ENCODE measurements at places on chromosomes 16 and 17.

DNA sequence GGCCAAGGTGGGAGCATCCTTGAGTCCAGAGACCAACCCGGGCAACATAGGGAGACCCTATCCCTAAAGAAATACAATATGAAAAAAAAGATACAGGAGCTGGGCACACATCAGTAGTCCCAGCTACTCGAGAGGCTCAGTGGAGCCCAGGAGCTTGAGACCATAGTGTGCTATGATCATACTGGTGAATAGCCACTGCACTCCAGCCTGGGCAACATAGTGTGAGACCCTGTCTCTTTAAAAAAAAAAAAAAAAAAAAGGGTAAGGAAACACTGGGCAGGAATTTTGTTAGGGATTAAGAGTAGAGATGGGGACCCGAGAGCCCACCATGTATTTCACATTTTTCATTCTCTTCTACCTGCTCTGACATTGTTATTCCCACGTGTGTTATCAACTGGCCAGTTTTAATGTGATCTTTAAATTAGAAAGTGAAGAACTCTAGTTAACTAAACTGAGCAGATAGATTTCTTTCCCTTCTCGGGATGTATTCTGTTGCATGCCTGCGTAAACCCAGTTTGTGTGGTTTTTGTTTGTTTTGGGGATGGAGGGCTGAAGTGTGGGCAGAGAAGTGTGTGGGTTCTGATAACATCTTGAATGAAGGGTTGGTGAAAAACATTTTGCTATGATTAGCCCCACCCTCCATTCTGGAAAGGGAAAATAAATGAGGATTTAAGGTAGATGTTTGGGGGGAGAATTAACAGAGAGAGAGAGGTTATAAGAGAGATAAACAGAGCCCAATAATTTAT, 17.2 kb upstream of the SNTB2 start:
- peaks cover 10% of the 10 kb centered on the region for H3K4me1 ChIP-seq
- peaks cover 24% of the 10 kb centered on the region for H3K36me3 ChIP-seq
- DNase-seq: no peak

- no peaks in the 10 kb centered on the region for H3K36me3 ChIP-seq
- H3K27ac ChIP-seq: no peak overlapping the region
- peaks cover 23% of the 10 kb centered on the region for H3K4me1 ChIP-seq
- DNase-seq: no peak
- H3K4me3 ChIP-seq: no peak overlapping the region
Measured at GRCh38 chr17:27246537-27246936, 47.4 kb upstream of the WSB1 start.

GRCh38 chr16:23505671-23506605, 4.4 kb downstream of the GGA2 start:
- H3K36me3 ChIP-seq: peaks cover 13% of the 10 kb centered on the region
- H3K4me3 ChIP-seq: peak overlapping the region; percentile 77
- H3K27me3 ChIP-seq: no peaks in the 10 kb centered on the region
- no peak for DNase-seq
- no peak overlapping the region for H3K27ac ChIP-seq

DNA sequence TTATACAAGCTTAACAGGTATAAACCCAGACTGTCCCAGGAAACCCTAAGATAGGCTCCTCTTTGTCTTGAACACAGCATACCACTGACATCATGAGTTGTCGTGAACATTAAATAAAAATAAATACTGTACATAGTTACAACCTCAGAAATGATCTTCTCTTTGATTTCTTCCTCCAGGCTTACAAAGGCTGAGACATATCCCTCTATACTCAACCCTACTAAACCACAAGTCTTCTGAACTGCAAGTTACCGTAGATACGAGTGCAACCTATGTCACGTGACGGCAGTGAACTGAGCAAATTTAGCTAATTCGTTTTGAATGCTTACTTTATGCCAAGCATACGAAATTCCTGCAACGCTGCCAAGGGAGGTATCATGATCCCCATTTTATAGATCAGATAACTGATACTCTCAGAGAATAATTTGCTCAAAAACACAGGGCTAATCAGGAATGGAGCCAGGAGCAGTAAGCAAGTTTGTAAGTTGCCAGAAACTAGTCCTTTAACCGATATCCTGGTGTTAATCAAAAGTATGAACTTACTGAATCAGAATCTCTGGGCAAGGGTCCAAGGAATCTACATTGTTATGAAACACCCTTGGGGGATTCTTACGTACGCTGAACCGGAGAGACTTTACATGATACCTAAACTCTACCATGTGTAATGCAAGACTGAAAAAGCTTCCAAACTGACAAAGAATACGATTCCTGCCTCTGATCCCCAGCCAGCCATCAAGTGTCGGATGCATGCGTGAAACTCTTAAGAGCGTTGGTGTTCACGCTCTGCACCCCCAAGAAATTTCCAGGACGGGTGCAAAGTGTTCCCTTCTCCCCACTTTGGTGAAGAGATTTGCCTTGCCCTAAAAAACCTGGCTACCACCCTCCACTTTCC, 106.2 kb downstream of the XYLT1 start:
- H3K4me3 ChIP-seq: no peak overlapping the region
- no peak for DNase-seq
- no peaks in the 10 kb centered on the region for H3K27me3 ChIP-seq
- H3K27ac ChIP-seq: no peak overlapping the region

GRCh38 chr17:48905987-48906515, 2.2 kb upstream of the UBE2Z start:
- H3K36me3 ChIP-seq: peaks cover under 1% of the 10 kb centered on the region
- no peak overlapping the region for H3K4me3 ChIP-seq
- no peak overlapping the region for H3K27ac ChIP-seq
- DNase-seq: no peak
- H3K27me3 ChIP-seq: no peaks in the 10 kb centered on the region

GRCh38 chr17:12896180-12896785, 107.0 kb downstream of the ARHGAP44 start:
- peaks cover 20% of the 10 kb centered on the region for H3K36me3 ChIP-seq
- DNase-seq: no peak
- no peaks in the 10 kb centered on the region for H3K4me1 ChIP-seq
- H3K27ac ChIP-seq: no peak overlapping the region

GRCh38 chr16:23013484-23013883, 135.8 kb downstream of the USP31 start:
- no peaks in the 10 kb centered on the region for H3K36me3 ChIP-seq
- peaks cover 21% of the 10 kb centered on the region for H3K27me3 ChIP-seq
- no peak for DNase-seq
- H3K4me3 ChIP-seq: no peak overlapping the region

- H3K36me3 ChIP-seq: peaks cover 53% of the 10 kb centered on the region
- no peak overlapping the region for H3K4me3 ChIP-seq
- H3K4me1 ChIP-seq: no peaks in the 10 kb centered on the region
- DNase-seq: no peak
Measured at GRCh38 chr16:89230255-89230654, 12.8 kb downstream of the ZNF778 start.

- H3K27me3 ChIP-seq: peaks cover 25% of the 10 kb centered on the region
- H3K4me1 ChIP-seq: peaks cover 9% of the 10 kb centered on the region
- no peak for DNase-seq
- H3K27ac ChIP-seq: no peak overlapping the region
Measured at GRCh38 chr17:79095345-79096055, 20.9 kb downstream of the ENGASE start.

- H3K27ac ChIP-seq: no peak overlapping the region
- H3K36me3 ChIP-seq: no peaks in the 10 kb centered on the region
- no peaks in the 10 kb centered on the region for H3K4me1 ChIP-seq
- no peak for DNase-seq
Measured at GRCh38 chr17:70644096-70644495, 474.8 kb downstream of the KCNJ2 start.

- H3K27me3 ChIP-seq: no peaks in the 10 kb centered on the region
- H3K27ac ChIP-seq: no peak overlapping the region
- peaks cover 18% of the 10 kb centered on the region for H3K36me3 ChIP-seq
- H3K4me3 ChIP-seq: no peak overlapping the region
Measured at GRCh38 chr16:67961551-67961957, 6.9 kb downstream of the SLC12A4 start.

GRCh38 chr17:80990921-80991644, 558 bp upstream of the CHMP6 start:
- no peak for DNase-seq
- peak overlapping the region; percentile 59 for H3K27ac ChIP-seq
- H3K4me1 ChIP-seq: no peaks in the 10 kb centered on the region
- H3K27me3 ChIP-seq: peaks cover 9% of the 10 kb centered on the region

GRCh38 chr17:21689604-21690003, 2.7 kb upstream of the KCNJ18 start:
- no peak for DNase-seq
- no peak overlapping the region for H3K27ac ChIP-seq
- H3K27me3 ChIP-seq: no peaks in the 10 kb centered on the region
- H3K4me3 ChIP-seq: no peak overlapping the region

DNA sequence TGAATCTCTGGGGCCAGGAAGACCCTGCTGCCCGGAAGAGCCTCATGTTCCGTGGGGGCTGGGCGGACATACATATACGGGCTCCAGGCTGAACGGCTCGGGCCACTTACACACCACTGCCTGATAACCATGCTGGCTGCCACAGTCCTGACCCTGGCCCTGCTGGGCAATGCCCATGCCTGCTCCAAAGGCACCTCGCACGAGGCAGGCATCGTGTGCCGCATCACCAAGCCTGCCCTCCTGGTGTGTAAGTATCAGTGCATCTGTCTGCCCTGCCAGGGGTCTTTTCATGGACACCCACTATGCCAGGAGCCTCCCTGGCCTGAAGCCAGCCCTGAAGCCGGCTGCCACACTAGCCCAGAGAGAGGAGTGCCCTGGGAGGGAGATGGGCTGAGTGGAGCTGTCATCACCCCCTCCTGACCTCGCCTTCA, at the start of gene CETP:
TSS of gene CETP (plus strand) at position 100 of the 431 bp plus-strand sequence. CDS start at position 130, 30 bp downstream.
- no peak within 1 kb of the TSS for H3K27ac ChIP-seq
- no peaks in the 10 kb centered on the region for H3K36me3 ChIP-seq
- H3K27me3 ChIP-seq: no peaks in the 10 kb centered on the region
- no peak for DNase-seq
- no peak within 1 kb of the TSS for H3K4me3 ChIP-seq

GRCh38 chr17:36463916-36464764, 22.3 kb upstream of the ZNHIT3 start:
- peaks cover 80% of the 10 kb centered on the region for H3K27me3 ChIP-seq
- peak; percentile 86 for DNase-seq
- no peak overlapping the region for H3K4me3 ChIP-seq
- no peaks in the 10 kb centered on the region for H3K36me3 ChIP-seq
- H3K27ac ChIP-seq: no peak overlapping the region

DNA sequence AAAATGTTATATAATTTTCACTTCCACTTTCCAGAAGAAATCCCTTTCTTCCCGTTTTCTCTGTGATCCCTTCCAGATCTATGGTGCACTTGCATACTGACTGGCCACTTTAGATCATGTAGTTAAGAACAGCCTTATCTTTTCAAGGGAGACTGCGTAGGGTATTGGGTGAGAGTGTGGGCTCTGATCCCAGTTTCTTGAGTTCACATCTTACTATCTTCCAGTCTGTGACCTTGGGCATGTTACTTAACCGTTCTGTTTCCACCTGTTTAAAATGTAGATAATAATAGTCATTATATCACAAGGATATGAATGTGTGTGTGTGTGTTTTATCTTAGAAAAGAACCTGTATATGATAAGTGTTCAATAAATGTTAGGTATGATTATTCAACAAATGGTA, 83.7 kb downstream of the TANGO6 start:
- no peaks in the 10 kb centered on the region for H3K4me1 ChIP-seq
- no peak for DNase-seq
- no peak overlapping the region for H3K4me3 ChIP-seq

GRCh38 chr16:50517450-50518252, 30.5 kb upstream of the NKD1 start:
- peak; percentile 47 for DNase-seq
- H3K4me1 ChIP-seq: peaks cover 6% of the 10 kb centered on the region
- no peak overlapping the region for H3K4me3 ChIP-seq
- no peaks in the 10 kb centered on the region for H3K36me3 ChIP-seq

DNA sequence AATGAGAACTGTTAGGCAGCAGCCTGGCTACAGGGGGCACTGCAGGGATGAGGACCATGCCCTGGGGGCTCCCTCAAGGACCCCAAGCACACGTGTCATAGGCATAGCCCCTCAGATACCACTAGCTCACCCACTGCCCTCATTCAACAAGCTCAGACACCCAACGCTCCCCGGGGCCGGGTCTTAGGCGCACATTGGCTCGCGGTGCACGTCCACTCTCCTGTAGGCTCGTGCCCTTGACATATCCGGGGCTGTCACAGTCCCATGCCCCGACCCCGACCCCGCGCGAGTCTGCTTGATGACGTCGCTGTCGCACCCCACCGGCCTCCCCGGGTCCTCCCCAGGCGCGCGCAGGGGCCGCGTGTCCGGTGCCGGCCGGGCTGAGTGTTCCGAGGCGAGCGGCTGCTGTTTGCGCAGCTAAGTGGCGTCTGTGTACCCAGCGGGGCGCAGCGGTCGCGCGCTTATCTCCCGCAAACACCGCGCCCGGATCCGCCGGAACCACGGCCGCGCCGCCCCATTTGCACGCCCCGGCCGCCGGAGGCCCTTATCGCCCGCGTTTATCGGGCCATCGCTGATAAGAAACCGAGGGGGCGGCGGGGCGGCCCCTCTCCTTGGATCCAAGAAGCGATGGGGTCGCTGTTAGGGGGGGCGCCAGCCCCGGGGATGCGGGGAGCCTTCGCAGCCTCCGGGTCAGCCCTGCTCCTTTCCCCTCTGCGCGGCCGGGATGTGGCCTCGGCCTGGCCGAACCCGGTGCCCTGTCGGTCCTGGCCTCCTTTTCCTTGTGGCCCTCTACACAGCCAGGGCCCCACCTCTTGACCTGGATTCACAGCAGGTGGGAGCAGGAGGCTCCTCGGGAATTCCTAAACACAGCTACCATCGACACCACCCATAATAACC, 20.7 kb upstream of the NAGS start:
- peak overlapping the region; percentile 78 for H3K4me3 ChIP-seq
- no peak for DNase-seq
- H3K36me3 ChIP-seq: no peaks in the 10 kb centered on the region
- no peaks in the 10 kb centered on the region for H3K4me1 ChIP-seq
- H3K27me3 ChIP-seq: peaks cover 89% of the 10 kb centered on the region
- no peak overlapping the region for H3K27ac ChIP-seq

GRCh38 chr17:5020502-5021023, 14.7 kb downstream of the SLC52A1 start:
- H3K4me3 ChIP-seq: no peak overlapping the region
- H3K4me1 ChIP-seq: no peaks in the 10 kb centered on the region
- no peaks in the 10 kb centered on the region for H3K27me3 ChIP-seq
- H3K36me3 ChIP-seq: peaks cover 20% of the 10 kb centered on the region

DNA sequence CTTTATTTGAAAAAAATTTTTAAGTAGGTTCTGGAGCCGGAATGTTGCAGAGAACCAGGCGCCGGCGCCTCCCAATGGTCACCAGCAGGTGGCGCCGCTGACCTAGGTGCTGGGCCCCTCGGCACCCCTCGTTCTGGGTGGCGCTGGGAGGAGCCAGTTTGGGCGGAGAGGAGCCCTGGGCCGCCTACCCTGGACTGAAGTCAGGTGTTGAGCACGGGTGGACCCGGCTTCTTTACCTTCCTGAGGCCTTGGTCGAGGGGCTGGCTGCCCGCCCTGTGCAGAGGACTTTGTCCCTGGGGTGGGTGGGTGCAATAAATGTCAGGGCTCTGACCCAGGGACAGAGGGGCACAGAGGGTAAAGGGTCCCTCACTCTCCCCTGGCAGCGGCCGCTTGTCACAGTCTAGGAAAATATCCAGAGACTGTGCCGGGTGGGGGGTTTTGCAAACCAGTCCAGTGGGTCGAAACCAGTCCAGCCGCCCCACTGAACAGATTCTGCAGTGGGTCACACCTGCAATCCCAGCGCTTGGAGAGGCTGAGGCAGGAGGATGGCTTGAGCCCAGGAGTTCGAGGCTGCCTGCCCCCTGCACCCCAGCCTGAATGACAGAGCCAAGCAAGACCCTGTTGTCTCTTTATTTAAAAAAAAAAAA, 30.1 kb upstream of the TNFRSF13B start:
- peaks cover 5% of the 10 kb centered on the region for H3K27me3 ChIP-seq
- H3K4me1 ChIP-seq: peaks cover 4% of the 10 kb centered on the region
- H3K36me3 ChIP-seq: no peaks in the 10 kb centered on the region

Measured in type B pancreatic cell (in vitro differentiated cells).